ENCODE measurements at places on chromosomes 1 and 21.

DNA sequence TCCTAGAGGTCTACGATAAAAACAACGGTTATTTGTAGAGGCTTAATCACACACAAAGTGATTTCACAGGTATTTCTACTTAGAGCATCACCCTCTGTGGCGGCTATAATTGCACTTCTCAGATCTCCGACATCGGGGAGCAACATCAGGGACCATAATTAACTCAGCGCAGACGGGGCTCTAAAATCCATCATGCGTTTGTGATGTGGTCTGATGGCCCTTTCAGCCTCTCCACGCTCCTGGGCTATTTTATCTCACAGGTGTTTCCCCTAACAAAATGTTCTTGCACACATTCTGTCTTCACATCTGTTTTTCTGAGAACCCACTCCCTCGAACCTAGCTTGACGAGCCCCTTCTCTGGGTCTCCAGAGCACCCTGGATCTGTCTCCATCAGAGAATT, 146.3 kb upstream of the DUSP10 start:
- no peak for DNase-seq

- DNase-seq, result no peak
These were observed 6.9 kb downstream of the TRAPPC10 start for GRCh38 chr21:44018813-44019567.

DNA sequence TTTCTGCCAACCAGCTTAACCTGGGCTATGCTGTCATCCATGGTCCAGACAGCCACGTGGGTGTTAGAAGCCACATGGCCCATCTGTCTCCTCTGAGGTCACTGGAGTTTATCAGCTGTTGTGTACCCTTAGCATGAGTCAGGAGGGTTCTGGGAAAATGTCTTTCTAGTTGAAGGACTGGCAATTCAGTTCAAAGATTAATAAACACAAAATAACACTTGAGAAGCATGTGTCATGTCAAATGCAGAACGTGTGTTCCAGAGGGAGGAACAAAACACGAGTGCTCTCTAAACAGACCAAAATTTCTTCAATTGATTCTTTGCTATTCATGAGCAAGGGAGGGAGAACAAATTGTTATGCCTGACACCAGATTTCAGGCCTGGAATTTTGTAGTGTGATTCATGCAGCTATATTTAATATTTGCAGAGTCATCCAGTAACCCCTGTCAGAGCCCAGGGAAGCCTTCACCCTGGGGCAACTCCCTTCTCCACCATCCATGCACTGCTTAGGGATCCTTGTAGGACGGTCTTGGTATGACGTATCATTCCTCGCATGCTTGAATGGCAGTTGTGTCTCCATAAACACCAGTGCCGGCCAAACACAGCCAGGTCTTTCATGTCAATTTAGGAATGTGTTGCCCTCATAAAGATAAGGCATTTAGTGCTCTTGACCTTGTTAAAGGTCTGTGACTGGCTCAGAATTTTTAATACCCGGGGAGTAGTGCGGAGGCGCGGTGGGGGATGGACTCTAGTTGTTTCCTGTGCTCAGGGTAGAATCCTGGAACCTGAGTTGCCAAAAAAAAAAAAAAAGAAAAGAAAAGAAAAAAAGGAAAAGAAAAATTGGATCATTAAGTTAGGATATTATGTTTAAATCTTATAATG, 27.7 kb upstream of the DYRK1A start:
- DNase-seq, result peak; percentile 97

DNA sequence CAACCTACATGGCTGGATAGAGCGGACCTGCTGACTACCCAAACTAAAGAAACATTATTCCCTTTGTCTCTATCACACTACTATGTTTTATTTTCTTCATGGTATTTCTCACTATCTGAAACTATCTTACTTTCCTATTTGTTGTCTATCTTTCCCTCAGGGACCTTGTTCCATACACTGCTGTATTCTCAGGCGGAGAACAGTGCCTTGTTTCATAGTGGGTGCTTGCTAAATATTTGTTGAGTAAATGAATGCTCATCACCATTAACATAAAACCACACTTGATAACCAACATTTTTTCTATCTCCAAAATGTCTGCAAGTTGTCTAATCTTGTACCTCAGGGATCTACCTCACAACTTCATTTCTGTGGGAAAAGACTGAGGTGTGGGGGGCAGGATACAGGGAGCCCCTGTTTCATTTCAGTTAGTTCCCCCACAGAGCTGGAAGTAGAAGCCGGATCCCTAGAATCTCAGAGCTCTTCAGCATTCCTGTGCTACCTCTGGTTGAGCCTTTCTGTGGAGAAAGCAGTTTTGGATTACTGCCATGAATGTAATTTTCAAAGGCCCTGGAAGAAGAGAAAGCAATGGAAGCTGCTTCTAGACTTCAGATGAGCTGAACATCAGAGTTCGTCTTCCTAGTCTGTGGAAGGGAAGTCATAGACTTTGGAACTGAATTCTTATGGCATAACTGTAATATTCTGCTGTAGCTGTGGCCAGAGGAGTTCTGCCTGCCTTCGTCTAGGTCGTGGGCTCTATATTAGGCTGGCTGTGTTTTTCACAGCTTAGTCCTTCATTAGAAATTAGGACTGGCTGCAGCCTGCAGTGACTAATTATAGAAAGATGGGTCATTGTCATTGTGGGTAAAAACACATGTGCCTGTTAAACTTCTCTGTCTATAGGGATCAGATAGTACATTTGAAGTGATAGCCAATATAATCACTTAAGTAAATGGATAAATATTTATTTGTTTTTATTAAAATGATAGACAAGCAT, 293.2 kb upstream of the SGIP1 start:
- DNase-seq, result no peak

DNA sequence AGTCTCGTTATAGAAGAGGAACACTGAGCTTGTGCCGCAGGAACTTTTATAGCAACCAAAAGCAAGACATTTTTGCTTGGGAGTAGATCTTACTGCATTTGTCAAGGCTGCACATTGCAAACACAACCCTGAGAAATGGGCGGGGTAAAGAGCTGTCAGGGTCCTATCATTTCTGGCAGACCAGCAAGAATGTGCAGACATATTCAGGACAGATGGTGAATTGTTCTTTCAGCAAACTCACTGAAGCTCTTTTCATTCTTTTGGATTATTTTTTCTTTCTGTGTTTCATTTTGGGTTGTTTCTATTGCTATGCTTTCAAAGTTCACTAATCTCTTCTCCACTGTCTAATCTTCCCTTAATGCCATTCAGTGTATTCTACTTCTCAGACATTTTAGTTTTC, 5.1 kb upstream of the ACTN2 start:
- DNase-seq, result no peak

DNA sequence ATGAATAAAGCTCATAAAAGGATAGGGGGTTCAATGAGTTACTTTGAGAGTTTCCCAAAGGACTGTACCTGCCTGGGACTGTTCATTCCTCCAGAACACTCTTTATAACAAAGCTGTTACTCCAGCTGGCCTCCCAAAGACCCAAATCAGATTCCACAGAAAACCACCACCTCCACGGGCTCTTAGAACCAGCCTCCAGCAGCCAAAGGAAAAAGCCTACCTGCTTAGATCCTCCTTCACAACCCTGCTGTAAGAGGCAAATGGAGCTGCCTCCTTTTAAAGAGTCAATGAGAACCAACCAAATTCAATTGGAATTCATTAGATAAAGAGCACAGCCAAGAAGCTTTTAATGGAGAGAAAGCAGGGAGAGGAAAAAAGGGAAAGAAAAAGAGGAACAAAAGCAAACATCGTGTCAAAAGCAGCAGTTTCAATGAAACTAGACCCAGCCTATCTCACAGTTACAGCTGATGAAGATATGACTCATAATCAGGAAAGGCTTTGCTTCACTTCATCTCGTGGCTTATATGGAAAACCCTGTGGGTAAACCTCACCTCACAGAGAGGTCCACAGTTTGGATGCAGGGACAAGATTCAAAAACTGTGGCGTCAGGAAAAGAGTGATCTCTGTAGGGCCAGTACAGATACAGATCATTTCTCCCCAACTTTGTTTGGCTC, 27.8 kb upstream of the FMO4 start:
- DNase-seq, result peak; percentile 77

DNA sequence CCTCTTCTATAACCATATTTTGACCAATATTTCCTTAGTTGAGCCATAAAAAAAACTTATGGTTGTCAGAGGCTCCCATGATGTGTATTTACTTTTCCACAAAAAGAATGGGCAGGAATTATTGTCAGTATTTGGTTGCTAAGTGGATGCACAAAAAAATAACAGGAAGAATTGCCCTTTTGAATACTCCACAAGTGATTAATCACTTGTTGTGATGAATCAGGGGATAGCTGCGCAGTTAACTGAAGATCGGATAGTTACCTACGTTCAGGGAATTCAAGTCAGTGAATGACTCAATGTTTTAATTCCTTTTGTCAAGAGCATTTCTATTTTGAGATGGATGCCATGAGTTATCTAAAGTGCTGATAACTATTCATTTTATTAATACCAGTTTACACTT, 785.2 kb upstream of the B3GALT2 start:
- DNase-seq, result peak; percentile 94

DNA sequence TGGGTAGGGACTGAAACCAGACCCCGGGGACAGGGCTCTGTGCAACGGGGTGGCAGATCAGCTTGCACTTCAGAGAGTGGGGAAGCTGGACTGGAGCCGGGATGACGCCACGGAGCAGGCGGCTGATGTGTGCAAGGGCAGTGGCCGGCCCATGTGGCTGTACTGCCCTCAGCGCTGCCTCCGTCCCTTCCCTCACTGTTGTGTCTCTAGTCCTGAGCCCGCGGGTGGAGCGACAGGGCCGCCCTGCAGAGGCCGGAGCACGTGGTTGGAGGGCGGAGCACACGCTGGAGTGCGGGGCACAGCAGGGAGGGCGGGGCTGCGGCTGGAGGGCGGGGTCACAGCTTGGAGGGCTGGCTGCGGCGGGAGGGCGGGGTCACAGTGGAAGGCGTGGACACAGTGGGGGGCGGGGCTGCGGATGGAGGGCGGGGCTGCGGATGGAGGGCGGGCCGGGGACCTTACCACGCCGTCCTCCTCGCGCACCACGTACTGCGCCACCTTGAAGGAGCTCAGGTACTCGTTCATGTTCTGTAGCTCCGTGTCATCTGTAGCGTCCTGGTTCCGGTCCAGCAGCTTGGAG, 52.4 kb downstream of the CHD5 start:
- peak; percentile 81 for DNase-seq

DNA sequence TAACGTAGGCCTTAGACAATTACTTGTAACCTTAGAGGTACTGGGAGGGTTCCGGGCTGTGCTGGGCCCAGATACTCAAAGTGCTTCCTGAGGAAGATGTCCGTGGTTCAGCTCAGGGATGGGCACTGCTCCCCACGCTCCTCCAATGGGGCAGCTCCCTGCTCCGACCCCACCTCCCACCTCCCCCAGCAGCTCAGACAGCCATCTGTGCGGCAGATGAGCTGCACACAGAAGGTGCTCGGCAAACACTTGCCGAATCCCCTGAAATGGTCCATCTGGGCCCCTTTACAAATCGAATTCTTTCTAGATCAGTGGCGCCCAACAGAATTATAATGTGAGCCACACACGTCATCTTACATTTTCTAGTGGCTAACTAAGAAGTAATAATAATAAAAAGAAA, 242.4 kb upstream of the RAB4A start:
- DNase-seq, result no peak

DNA sequence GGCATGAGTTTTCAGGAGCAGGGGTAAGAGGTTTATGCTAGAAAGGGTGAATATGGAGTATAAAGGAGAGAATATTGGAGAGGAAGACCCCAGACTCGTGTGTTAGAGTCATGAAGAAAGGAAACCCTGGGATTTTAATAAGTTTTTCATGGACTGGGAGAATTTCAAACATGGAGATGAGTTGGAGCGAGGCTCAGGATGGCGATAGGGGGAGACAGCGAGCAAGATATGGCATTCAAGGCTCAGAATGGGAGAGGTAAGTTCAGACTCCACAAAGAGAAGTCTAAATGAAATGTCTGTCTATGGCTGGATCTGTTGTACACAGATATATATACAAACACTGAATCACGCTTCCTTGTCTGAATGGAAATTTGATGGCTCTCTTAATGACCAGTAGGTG, 92.5 kb downstream of the LRRC40 start:
- DNase-seq, result no peak

- no peak for DNase-seq
These were observed 52.2 kb upstream of the GCLM start for GRCh38 chr1:93961443-93961842.

DNA sequence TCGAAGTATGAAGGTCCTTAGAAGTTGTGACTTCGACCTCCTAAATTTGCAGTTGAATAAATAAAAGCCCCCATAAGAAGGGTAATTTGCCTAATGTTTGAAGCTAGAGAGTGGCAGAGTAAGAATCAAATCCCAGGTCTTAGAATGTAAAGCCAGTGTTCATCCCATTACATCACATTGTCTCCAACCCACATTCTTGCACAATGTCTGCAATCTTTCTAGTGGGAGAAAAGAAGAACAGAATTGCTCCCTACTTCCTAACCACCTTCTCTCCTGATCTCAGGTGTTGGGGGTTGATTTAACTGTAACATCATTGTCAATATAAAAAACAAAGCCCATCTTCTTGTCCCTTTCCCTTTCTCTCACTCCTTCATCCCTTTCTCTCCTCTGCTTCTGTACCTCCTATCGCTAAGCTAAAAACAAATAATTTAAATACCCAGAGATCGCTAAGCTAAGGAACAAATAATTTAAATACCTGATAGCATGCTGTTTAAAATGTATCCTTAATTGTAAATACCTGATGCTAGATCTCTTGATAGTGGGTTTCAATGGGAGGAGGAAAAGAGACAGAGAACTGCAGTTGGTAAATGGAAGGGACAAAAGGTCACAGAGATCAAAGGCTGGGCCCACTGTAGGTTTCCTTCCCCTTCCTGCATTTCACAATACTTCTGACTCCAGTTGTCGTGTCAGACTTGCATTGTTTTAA, 32.1 kb upstream of the CCDC190 start:
- peak; percentile 62 for DNase-seq

DNA sequence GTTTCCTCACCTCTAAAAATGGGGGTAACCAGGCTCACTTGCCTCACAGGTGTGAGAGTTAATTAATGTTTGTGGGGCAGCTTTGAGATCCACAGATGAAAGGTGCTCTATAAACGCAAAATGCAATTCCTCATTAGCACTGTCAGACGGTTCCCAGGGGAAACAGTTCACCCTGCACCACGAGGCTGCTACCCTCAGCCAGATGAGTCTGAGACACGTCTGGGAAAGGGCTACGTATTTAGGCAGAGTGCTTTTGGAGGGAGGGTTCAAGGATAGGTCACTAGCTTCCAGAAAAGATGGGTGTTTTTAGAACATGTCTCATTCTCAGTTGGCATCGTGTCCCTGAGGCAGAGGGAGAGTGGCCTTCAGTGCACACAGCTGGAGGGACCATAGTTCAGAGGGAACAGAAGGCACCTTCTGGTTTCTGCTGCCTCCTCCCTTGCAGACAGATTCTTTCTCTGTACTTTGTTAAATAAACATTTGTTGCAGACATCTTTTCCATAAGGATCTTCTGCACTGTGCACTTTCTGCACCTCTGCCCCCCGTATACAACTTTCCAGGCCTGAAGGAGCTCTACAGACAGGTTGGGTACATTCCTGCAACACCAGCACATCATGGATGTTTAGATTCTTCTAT, 139.9 kb downstream of the CLIC6 start:
- peak; percentile 60 for DNase-seq

- DNase-seq, result no peak
These were observed 17.5 kb downstream of the GTF2B start for GRCh38 chr1:88873737-88874349.

All from epithelial cell of esophagus (primary cell).